HT1080 (cell line): ENCODE measurements at places on chromosomes 6 and 20. TPM values are rescaled to one million over a fixed set of nuclear protein-coding genes. Genes with fewer than 3 reads are reported as not detected.
A peak's percentile ranks its signal among the peaks of the same experiment; 100 is the strongest.

The TINAG gene
- not detected in 2 replicates for total RNA-seq

GRCh38 chr20:63082308-63082938 lies 75.7 kb upstream of the BHLHE23 start:
- no peak for DNase-seq

- no peak for DNase-seq
Observed at GRCh38 chr6:143099647-143100046, 39.0 kb downstream of the AIG1 start.

GRCh38 chr20:50663095-50663821 lies 28.1 kb downstream of the RIPOR3 start:
- peak; percentile 29 for DNase-seq

The ADGRB3 gene
- 0.10 and 0.24 TPM in 2 replicates for total RNA-seq

- DNase-seq: no peak
Observed at GRCh38 chr20:34744847-34745246, 40.7 kb downstream of the TP53INP2 start.

The HLA-DRA gene
- total RNA-seq: 0.33 and 0.61 TPM in 2 replicates

DNA sequence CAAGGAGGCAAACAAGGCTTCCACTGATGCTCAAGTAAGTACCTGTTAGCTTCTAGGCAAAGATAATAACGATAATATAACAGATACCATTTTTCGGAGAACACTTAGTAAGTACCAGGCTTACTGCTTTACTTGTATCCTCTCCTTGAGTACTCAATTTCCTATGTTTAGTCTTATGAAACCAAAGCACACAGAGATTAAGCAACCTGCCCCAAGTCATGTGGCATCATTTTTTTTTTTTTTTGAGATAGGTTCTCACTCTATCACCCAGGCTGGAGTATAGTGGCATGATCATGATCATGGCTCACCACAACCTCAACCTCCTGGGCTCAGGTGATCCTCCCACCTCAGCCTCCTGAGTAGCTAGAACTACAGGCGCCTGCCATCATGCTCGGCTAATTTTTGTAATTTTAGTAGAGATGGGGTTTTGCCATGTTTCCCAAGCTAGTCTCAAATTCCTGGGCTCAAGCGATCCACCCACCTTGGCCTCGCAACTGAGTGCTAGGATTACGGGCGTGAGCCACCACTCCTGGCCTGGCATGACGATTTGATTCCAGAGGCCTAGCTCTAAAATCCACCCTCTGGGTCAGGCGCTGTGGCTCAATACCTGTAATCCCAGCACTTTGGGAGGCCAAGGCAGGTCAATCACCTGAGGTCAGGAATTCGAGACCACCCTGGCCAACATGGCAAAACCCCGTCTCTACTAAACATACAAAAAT lies 14.0 kb downstream of the SPAG4 start:
- no peak for DNase-seq

- DNase-seq: no peak
Observed at GRCh38 chr6:154164397-154164796, 125.4 kb downstream of the OPRM1 start.

GRCh38 chr6:162649271-162649670 lies 78.3 kb downstream of the PRKN start:
- DNase-seq: no peak

GRCh38 chr20:479487-479886 lies 17.2 kb upstream of the TBC1D20 start:
- DNase-seq: no peak

- DNase-seq: peak; percentile 9
Observed at GRCh38 chr6:22145823-22146677, 150.8 kb downstream of the PRL start.

GRCh38 chr6:52330470-52330869 lies 31.5 kb upstream of the PAQR8 start:
- no peak for DNase-seq

GRCh38 chr6:17225767-17226630 lies 55.2 kb upstream of the RBM24 start:
- no peak for DNase-seq

DNA sequence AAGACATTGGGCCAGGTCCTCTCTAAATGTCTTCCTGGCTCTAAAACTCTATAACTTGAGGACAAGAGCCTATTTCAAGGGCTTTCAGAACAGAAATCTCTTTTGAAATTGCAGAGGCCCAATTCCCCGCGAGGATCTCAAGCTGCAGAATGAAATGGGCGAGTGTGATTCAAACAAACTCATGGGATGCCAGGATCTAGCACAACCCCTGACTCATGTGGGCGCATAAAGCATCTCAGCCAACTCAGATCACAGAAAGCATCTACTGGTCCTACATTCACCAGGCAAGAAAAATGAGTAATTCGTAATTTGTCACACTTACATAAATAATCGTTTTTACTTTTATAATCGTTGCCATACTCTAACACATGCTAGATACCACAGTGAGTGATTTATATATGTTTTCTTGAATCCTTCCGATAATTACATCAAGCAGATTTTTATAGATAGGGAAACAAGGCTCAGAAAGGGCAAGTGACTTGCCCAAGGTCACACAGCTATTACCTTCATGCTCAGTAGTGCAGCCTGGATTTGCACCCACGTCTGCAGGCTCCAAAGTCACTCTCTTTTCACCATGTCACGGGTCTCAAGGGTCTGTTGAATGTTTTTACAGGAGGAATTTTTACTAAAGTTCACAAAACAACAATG lies 26.2 kb downstream of the FOXF2 start:
- no peak for DNase-seq

- DNase-seq: no peak
Observed at GRCh38 chr6:2622671-2623070, 128.1 kb downstream of the MYLK4 start.

The MRPS18A gene
- total RNA-seq: 102 and 120 TPM in 2 replicates

The TEAD3 gene
- total RNA-seq: 3.8 and 3.9 TPM in 2 replicates

The AIF1 gene
- total RNA-seq: not detected in 2 replicates

The PLN gene
- total RNA-seq: not detected in 2 replicates

GRCh38 chr6:18432180-18432579 lies 45.0 kb downstream of the RNF144B start:
- peak; percentile 60 for DNase-seq

GRCh38 chr20:56606174-56606945 lies 22.7 kb upstream of the TFAP2C start:
- no peak for DNase-seq
